ENCODE measurements at places on chromosomes 13 and 19.

DNA sequence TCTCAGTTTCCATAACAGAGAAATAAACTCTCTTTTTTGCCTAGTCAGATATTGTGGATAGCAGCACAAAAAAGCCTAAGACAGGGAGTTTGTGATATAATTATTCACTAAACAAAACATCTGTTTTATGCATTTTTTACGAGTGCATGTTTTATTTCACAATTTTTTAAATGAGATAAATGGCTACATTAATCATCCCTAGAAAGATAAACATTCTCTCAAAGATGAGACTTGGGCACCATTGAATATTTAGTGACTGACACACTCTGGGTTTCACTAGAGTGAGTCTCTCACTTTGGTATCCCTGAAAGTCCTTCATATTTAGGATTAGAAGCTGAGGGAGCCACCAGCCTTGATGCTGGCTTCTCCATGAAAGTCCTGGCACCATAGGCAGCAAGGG, 74.3 kb upstream of the LRCH1 start:
- no peak for DNase-seq

GRCh38 chr19:46374536-46375475, 27.9 kb downstream of the PPP5C start:
- DNase-seq = no peak

DNA sequence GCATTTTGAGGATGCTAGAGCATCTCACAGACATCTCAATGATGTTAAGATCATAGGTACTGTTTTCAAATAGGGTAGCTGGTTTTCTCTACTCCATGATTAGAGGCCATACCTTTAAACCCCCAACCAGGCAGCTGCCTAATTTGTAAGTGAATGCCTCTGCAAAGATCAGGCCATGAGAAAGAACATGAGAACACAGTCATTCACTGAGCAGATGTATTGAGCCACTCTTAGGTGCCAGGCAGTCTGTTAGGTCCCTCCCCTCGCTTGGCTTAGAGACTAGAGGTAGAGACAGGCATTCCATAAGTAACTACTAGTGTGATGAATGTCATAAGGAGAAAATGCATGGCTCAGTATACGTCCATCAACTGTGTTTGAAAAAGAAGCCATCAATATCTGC, 410.0 kb downstream of the FGF9 start:
- no peak for DNase-seq

GRCh38 chr19:29544656-29545360, 19.0 kb downstream of the VSTM2B start:
- no peak for DNase-seq

GRCh38 chr19:5148794-5149190, 179.9 kb downstream of the KDM4B start:
- DNase-seq = no peak

DNA sequence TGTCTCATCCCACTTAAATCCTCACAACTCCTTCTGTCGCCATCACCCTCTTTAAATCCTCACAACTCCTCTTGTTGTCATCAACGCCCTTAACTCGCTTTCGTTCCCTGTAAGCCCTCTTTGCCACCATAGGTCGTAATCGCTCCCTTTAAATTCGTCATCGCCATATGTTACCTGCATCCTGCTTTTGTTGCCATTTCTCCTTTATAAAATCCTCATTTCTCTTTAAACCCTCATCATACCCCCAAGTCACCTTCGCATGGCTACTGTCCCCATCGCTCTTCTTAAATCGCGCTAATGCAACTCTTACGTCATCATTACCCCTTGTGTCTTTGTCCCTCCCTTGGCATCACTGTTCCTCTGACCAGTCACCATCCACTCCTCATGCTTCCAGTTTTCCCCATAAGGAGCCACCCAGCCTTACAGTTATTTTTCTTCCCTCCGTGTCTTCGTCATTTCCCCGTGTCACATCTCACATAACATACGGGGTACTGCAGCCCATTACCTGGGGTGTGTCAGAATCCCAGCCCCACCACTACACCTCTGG, 539 bp downstream of the PLD3 start:
- DNase-seq = no peak

DNA sequence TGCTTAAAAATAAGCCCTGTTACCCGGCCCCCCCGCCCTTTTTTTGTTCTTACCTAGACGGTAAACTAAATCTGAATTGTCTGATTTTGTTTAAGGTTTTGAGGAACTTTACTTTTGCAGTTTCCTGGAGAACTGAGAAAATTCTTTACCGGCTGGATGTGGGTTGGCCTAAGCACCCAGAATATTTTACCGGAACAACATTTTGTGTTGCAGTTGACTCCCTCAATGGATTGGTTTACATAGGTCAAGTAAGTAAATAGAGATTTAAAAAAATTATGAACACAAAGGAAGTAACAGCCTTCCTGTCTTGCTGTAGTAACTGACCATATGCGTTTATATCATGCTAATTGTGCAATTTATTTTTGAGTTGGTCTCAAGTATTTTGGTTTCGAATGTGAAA, 785 bp downstream of the NHLRC3 start:
- no peak for DNase-seq

DNA sequence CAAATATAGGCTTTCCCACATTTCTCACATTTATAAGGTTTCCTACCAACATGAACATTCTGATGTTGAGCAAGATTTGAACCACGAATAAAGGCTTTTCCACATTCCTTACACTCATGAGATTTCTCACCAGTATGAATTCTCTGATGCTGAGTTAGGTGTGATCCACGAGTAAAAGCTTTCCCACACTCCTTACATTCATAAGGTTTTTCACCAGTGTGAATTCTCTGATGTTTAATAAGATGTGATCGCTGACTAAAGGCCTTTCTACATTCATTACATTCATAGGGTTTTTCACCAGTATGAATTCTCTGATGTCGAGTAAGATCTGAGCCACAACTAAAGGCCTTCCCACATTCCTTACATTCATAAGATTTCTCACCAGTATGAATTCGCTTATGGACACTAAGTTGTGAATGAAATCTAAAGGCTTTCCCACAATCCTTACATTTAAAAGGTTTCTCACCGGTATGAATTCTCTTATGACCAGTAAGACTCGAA, 19.0 kb downstream of the ZNF790 start:
- no peak for DNase-seq

DNA sequence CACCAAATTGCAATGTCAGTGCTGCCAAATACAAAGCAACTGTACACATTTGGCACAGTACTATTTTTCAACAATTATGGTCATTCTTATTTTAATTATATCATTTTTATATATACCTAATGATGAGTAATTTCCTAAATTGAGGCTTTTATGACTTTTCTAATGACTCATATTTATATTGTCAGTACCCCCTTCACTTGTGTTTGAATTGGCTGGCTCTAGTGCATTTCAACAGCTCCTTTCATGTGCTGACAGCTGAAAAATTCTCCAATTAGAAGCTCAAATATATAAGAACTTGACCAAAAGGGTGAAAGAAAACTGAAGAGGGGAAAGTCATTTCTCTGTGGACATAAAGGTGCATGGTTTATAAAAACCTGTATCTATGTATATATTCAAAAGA, 263.3 kb downstream of the SLITRK1 start:
- no peak for DNase-seq

GRCh38 chr19:44807162-44807561, 1.7 kb upstream of the BCAM start:
- DNase-seq = no peak

DNA sequence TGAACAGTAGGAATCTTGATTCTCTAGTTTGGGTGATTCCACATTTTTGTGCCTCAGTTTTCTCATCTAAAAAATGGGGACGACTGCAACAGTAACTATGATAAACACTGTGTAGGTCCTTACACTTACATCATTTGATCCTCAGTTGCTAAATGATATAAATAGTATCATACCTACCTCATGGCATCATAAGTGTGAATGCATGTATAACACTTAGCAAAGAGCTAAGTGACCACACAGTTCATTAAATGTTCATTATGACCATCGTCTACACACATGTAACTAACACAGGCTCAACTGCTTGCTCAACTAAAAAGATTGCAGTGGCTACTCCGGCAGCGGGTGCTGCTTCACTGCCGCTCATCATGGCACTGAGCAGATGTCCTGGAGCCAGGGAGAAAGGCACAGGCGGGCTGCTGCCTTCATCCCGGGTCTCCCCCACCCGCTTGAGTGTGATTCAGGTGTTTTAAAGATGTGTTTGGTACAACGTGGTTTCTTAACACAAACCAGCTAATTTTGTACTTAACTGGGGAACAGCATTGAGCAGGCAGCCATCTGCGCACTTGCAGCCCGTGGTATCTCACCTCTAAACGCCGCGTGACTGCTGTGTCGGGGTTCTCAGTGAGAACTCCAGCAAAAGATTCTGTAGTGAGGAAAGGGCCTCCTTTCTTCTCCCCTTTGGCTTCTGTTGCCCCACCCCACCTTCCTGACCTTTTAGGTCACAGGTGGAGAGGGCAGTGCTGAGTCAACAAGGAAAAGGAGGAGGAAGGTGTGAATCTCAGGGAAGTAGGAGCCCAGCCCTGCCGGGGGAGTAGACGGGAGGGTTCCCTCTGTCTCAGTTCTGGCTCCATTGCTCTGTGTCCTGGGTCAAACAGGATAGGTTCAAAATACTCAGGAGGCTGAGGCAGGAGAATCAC, 11.7 kb upstream of the ACTN4 start:
- DNase-seq = no peak

DNA sequence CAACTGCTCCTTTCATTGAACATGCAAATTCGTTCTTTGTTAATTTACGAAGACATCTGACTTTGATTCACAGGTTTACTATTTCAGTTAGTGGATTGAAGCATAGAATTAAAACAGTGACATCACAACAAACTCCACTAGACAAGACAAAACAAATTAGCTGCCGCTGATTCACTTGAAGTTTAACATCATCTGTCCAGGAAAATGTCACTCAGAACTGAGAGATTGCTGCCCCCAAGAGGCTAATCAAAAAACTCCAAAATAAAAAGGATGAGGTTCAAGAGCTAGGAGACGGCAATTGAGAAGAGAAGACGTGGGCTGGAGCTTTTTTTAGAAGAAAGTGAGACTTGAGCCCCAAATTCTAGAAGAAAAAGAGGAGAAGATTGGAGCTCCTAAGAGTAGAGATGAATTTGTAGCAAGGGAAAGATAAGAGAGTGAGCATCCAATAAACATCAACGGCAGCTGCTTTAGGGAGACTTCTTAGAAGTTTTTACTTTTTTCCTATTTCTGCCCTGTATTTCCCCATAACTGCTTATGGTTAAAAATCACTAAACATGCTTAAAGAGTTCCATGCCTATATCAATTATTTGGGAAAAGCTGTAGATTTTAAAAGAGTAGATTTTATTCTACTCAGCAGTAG, 40.8 kb upstream of the TPP2 start:
- DNase-seq = no peak

GRCh38 chr13:107284173-107284572, 716.2 kb upstream of the ARGLU1 start:
- no peak for DNase-seq

DNA sequence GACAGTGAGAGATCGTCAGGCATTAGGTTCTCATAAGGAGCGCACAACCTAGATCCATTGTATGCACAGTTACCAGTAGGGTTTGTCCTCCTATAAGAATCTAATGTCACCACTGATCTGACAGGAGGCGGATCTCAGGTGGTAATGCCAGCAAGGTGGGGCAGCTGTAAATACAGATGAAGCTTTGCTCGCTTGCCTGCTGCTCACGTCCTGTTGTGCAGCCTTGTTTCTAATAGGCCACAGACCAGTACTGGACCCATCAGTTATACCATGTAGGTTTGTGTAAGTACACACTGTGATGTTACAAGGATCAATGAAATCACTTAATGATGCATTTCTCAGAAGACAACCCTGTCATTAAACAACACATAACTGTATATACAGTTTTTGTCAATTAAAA, 23.5 kb downstream of the VWA8 start:
- DNase-seq = no peak

DNA sequence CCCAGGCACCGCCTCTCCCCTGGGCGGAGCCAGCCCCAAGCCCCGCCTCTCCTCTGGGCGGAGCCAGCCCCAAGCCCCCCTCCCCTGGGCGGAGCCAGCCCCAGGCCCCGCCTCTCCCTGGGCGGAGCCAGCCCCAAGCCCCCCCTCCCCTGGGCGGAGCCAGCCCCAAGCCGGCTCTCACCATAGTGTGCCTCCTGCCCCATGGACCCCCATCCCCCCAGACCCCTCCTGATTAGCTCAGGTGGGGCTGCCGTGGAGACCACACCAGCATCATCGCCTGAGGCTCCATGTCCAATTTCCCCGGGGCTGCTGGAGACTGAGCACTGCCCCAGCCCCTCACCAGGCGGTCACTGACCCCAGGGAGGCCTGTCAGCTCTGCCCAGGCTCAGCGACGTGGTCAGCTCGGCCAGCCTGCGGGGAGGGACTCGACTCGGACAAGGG, 4.2 kb upstream of the MADCAM1 start:
- DNase-seq = peak; percentile 56

GRCh38 chr13:106696140-106696539, 128.2 kb upstream of the ARGLU1 start:
- no peak for DNase-seq

GRCh38 chr13:93775507-93776108, 549.0 kb downstream of the GPC6 start:
- DNase-seq = no peak

- DNase-seq = no peak
Observed at GRCh38 chr13:73141292-73141771, 82.5 kb downstream of the KLF5 start.

- no peak for DNase-seq
Observed at GRCh38 chr19:55642153-55643002, 1.1 kb upstream of the ZNF581 start.

DNA sequence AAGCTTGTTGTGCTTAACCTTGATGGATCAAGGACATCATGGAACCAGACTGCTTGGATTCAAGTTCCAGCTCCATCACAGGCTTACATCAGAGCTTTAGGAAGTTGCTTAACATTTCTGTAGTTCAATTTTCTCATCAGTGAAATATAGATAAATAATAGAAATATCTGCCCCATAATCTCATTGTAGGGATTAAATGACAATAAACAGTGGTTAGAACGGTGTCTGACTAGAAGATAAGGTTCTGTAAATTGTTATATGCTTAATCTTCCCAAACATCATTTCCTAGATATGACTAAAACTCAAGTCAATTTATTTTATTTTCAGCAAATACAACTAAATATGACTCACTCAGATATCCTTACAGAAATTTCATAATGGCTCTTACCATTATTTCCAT, 83.5 kb downstream of the SLITRK1 start:
- DNase-seq = no peak

DNA sequence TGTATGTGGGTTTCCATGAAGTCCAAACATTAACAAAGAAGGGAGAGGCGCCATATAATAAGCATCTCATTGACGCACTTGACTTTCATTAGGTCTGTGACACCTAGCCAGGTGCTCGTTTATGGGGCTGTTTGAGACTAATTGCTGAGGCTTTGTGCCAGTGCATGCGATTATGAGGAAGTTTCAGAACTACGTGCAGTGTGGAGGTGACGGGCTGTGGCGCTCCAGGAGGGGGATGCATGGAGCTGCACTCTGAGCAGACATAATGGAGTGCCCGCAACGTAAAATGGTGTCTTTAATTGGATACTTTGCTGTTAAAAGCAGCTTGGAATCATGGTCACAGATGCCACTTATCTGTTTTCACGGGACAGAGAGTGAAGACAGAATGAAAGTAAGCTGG, 223.2 kb downstream of the FGF9 start:
- DNase-seq = no peak

GRCh38 chr13:105847527-105848291, 687.8 kb downstream of the EFNB2 start:
- DNase-seq = no peak
